ENCODE measurements at places on chromosomes 16 and 17.

- no peak for DNase-seq
Observed at GRCh38 chr16:65064131-65064530, 57.7 kb downstream of the CDH11 start.

GRCh38 chr17:57206928-57207327 is 49.4 kb upstream of the MSI2 start:
- no peak for DNase-seq

GRCh38 chr16:1088295-1089170 is 7.5 kb downstream of the C1QTNF8 start:
- DNase-seq, result no peak

DNA sequence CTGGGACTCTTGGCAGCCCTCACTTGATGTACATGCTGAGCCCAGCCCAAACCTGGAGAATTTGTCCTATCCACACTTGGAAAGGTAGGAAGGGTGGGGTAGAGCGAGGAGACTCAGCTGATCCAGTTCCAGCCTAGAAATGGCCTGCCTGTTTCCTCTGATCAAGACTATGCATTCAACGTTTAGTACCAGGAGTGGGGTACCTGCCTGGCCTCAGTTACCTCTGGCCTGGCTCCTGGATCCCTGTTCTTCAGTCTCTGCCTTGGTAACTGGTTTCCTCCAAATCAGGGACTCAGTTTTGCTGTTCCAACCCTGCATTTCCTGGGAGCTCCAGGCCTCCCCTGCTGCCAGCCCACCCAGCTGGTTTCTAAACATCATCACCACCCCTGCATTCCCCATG is 233.5 kb downstream of the GSG1L start:
- no peak for DNase-seq

DNA sequence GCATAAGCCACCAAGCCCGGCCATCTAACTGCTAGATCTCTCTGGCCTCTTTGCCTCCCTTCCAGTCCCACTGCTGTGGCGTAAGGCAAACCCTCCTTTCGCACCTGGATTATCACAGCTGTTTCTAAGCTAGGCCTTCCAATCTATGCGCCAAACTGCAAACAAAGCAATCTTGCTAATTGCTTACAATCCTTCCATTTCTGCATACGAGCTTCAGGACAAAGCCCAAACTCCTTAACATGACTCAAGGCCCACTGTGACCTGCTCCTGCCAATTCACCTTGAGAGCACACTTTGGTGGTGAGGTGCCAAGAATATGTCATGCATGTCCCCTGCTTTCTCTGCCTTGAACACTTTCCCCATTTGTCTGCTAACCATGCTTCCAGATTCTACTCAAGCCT is 6.0 kb upstream of the ARL5C start:
- DNase-seq, result peak; percentile 42

- DNase-seq, result peak; percentile 12
Observed at GRCh38 chr16:80804056-80804525, 307 bp downstream of the CDYL2 start.

DNA sequence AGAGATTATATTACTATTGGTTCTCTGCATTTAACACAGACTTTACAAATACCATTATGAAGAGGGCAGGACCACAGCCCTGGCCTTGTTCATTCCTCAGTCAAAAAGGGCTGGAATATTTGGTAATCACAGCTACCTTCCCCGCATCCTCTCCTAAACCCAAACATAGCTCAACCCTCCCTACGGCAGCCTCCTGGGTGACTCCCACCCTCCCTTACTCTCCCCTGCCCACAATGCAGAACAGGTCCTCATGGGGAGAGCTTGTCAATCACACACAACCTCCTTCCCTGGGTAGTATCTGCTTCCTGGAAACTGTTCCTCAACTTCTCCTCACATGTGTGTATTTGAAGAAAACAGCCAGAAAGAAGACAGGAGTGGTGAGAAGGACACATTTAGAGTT is 224.2 kb downstream of the C16orf78 start:
- DNase-seq, result no peak

DNA sequence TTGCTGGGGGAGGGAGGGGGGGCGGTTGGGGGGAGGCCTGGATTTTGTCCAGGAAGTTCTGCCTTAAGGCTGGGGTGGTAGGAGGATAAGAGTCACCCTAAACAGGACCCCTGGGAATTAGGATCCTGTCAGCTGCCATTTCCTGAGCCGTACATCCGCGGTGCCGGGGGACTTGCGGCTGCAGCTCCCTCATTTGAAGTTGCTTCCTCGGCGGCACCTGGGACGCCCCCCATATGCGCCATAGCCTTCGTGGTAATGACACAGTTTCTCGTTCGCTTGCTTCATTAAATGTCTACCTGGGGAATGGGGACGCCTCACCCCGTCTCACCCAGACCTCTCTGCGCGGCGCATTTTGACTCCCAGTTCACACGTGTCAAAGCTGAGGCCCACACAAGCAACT is 55.1 kb upstream of the PABPN1L start:
- DNase-seq, result peak; percentile 22

GRCh38 chr16:47944589-47944988 is 211.2 kb downstream of the ABCC12 start:
- DNase-seq, result no peak

DNA sequence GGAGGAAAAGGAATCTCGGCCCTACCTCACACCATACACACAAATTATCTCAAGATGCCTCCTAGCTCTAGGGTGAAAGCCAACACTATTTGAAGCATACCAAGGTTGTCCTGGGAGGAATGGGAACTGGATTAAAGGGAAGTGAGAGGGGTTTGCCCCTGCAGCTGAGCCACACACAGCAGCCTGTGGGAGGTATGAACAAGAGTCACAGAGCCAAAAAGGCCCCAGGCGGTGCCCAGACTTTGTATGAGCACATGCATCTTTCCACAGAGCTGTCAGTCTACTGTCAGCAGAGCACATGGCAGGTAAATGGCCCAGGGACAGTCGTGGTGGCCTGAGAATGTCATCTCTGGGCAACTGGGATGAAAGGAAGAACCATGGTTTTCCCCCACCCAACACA is 31.0 kb upstream of the RCVRN start:
- DNase-seq, result no peak

DNA sequence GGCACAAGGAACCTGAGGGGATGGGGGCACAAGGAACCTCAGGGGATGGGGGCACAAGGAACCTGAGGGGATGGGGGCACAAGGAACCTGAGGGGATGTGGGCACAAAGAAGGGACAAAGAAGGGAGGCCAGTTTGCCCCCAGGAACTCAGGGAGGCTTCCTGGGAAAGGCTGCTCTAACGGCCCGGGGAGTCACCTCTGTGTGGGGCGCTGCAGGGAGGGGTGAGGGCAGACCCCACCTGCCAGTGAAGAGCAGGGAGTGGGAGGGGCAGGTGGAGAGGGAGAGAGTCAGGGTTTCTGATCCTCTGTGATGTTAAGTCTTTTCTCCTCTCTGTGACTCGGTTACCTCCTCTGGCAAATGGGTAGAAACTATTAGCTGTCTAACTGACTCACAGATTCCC is 57.7 kb downstream of the TIMM22 start:
- no peak for DNase-seq

DNA sequence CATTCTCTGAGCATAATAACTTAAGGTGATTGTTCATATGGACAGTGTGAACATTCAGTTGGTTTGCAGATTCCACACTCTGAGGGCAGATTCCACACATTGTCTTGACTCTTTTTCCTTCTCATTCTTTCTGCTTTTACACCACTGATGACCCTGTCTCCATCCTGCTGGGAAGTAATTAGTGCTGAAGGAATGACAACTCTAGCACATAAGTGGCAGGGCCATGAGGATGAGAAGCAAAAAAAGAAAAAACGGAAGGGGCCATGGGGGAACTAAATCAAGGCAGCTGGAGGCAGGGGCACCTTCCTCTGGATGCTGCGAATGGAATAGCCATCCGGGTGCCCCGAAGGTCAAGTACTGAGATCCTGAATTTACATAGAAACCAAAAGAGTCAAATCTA is 944.0 kb downstream of the KCNJ2 start:
- DNase-seq, result no peak

DNA sequence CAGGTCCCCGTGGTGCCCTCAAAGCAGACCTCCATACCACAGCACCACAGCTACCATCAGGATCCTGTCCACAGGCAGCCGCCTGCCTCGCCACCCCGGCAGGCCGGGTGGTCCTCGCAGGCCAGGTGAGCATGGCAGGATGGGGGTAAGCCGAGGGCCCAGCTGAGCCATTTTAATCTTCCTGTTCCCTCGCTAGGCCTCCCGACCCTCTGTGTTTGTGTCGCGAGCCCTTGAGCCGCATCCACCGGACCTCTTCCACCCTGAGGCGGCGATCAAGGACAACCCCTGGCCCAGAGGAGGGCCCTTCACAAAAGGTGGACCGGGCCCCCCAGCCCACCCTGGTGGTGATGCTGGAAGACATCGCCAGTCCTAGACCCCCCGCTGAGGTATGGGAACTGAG is 2.0 kb downstream of the PRR14 start:
- DNase-seq, result no peak

- DNase-seq, result no peak
Observed at GRCh38 chr17:27354051-27354490, 60.2 kb downstream of the WSB1 start.

DNA sequence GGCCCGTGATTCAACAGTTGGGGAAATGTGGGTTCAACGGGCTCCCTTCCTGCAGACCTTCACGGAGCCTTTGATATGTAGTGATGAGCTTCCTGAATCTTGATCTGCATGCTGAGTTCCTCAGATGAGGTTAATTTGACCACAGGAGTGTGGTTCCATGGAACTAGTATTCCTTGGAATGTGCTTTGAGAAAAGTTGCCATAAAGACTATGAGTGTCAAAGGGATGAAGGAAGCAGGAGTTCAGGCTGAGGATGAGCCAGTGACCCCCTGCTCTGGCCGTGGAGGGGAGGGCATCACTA is 229.2 kb downstream of the MSI2 start:
- no peak for DNase-seq

GRCh38 chr16:4264546-4264945 is 8.3 kb downstream of the TFAP4 start:
- DNase-seq, result no peak

DNA sequence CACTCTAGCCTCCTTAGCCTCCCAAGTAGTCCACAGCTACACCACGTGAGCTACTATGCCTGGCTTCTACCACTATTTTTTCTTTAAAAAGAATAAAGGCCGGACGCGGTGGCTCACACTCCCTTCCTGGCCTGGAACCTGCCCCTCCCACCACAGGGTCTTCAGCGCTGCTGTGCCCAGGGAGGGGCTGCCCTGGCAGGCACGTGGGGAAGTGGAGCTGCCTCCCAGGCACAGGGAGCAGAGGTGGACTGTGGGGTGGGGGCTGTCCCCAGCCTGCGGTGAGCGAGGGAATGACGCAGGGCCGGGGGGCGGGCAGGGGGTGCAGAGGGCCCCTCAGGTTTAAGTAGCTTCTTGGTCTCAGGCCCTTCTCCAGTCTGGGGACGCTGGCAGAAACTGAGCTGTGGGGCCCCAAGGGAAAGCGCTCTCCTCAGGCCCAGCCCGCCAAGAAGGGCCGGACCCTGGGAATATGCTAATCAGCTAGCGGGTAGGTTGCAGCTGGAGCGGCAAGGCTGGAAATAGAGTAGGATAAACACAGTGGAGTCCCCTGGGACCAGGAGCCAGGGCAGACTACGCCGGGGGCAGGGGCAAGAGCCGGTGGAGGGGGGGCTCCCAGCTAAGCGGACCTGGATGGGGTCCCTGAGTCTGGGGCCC is 46.8 kb downstream of the TIMM22 start:
- DNase-seq, result peak; percentile 96
